ENCODE measurements at places on chromosomes 3 and 15. TPM values are rescaled to one million over a fixed set of nuclear protein-coding genes. Genes with fewer than 3 reads are reported as not detected.

DNA sequence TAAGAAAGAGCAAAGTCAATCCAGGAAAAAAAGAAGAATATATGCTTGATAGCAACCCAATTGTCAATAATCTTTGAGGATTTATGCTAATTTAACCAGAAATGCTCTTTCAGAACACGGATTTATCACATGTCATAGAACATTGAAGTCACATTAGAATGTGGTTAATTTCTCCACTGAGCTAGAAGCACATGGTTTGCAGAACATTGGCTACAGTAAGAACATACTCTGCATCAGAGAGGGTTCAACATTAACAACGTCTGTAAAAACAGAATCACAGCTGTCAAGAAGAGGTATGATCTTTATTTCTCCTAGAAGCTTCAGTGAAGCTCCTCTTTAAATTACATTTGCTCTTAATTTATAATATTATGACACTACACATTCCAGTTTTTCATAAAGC lies 619.7 kb upstream of the AGTR1 start:
- H3K4me3 ChIP-seq, result no peak overlapping the region
- H3K4me1 ChIP-seq, result no peaks in the 10 kb centered on the region

DNA sequence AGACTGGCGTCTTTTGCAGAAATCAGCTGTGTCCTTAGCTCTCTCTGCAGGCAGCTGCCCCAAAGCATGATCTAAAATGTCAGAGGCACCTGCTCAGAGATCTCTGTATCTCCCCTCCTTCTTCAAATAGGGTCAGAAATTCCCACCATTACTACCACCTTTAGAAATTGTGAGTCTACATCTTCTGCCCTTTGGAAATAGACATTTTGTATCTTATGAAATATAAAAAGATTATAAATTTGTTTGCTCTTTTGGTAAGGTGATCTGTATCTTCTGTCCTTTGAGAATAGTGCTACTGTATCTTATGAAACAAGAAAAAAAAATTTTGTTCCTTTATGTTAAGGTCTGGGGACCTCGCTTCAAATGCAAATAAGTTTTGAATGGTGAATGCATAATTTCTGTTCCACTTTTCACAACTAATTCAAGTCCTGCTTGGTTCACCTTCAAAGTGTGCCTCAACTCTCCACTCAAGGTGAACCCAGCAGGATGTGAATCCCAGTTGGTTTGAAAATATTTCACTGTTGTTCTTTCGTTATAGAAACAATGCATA lies 28.3 kb upstream of the GPD1L start:
- H3K4me1 ChIP-seq, result peaks cover 6% of the 10 kb centered on the region
- no peaks in the 10 kb centered on the region for H3K36me3 ChIP-seq
- no peaks in the 10 kb centered on the region for H3K27me3 ChIP-seq
- no peak overlapping the region for H3K4me3 ChIP-seq
- H3K27ac ChIP-seq, result no peak overlapping the region

DNA sequence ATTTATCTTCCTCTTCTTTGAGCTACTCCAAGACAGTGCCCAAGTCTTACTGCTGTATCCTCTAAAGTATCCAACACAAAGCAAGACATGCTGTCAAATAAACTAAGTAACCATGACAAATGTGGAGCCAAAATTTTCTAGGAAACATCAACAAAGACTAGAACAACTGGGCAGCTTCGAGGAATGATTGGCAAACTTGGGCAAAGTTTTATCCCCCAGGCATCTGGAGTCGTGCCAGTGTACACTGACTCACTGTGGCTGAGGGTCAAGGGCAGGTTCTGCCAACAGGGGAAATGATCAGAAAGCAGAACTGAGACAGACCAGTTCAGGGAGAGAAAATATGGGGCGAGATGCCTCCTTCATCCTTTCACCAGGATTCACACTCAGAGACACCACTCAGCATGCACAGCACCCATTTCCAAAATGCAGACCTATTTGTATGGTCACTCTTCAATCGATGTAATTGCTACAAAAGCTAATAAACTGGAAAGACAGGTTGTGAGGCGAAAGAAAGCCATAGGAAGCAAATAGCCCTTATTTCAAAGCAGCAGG lies 65.8 kb downstream of the MB21D2 start:
- peaks cover 29% of the 10 kb centered on the region for H3K4me1 ChIP-seq
- H3K36me3 ChIP-seq, result no peaks in the 10 kb centered on the region
- peak; percentile 81 for DNase-seq

DNA sequence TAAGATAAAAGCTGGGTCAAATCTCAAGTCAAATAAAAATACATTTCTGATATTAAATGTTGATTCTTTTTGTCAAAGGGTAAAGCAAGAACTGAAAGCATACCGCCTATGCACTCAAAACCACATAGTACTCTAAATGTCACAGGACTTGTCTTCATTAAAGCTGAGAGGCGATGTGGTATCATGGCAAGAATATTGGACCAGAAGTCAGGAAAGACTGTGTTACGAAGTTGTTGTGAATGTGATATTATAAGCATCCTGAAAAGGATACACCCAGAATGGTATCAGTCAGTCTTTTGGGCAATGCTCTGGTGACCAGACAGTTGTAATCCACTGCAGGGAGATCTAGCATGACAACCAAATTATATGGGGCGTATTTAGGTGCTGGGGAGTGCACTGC lies 33.8 kb downstream of the TIGIT start:
- H3K27ac ChIP-seq, result no peak overlapping the region
- H3K27me3 ChIP-seq, result no peaks in the 10 kb centered on the region
- H3K4me3 ChIP-seq, result no peak overlapping the region
- H3K4me1 ChIP-seq, result no peaks in the 10 kb centered on the region
- no peak for DNase-seq
- H3K36me3 ChIP-seq, result no peaks in the 10 kb centered on the region

The EFHB gene
- 2.4 TPM for total RNA-seq

The FGF12 gene
- total RNA-seq, result 1.6 TPM

DNA sequence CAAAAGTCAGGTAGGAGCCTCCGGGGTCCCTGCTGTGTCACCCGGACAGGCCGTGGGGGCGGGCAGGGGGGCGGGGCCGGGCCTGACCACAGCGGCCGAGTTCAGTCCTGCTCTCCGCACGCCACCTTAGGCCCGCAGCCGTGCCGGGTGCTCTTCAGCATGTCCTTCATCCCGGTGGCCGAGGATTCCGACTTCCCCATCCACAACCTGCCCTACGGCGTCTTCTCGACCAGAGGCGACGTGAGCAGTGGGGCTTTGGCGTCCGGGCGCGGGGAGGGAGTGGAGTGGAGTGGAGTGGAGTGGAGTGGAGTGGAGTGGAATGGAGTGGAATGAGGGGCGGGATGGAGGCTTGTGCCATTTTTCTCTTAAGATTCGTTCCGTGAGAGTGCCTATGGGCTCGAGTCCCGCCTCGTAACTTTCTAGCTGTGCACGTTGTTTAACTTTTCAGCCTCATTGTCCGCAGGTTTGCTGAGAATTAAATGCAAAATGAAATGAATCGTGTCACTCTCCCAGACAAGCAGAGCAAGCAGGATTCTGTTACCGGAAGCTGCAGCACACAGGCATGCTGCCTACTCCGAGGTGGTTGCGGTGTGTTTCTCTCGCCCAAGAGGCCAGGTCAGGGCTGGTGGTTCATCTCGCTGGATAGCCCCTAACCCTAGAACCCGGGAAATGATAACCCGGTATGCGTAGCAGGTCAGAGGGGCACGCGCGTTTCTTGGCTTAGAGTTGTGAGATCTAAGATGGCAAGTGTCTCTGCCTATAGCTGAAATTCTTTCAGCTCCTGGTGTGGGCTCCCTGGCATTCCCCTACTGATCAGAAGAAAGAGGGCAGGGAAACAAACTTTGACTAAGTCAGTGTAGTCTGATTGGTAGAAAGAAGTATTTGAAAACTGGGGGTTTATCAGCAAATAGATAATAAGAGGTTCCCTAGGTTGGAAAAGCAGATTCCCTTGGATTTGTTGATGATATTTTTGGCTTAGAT lies at the start of gene FAH:
TSS of gene FAH (plus strand) at position 104 of the 981 bp plus-strand sequence. CDS start at position 160, 56 bp downstream.
- H3K4me3 ChIP-seq, result peak within 1 kb of the TSS; percentile 83
- H3K36me3 ChIP-seq, result no peaks in the 10 kb centered on the region
- peaks cover 13% of the 10 kb centered on the region for H3K4me1 ChIP-seq
- no peaks in the 10 kb centered on the region for H3K27me3 ChIP-seq
- H3K27ac ChIP-seq, result peak within 1 kb of the TSS; percentile 81
- DNase-seq, result peak; percentile 87

The CLDN16 gene
- 1.7 TPM for total RNA-seq

The LRRN1 gene
- 1.1 TPM for total RNA-seq

The LDHAL6B gene
- not detected for total RNA-seq

The GOLGA8Q gene
- total RNA-seq, result 2.0 TPM

The FAM227B gene
- total RNA-seq, result 6.0 TPM

DNA sequence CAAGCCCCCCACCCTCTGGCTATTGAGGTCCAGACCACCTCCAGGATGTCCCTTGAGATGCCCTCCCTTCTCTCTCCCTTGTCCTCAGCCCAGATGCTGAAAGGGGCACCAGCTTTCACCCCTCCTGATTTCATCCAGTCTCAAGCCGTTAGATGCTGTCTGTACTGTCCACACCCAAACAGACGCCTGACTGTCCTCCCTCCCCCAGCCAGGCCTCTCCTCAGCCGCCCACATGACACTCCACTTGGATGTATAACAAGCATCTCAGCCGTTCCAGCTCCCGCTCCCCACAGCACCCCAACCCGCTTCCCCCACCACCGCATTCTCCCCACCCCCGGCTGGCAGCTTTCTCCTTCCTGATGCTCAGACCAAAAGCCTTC lies 25.0 kb upstream of the CYP11A1 start:
- no peak overlapping the region for H3K4me3 ChIP-seq
- no peak overlapping the region for H3K27ac ChIP-seq
- no peaks in the 10 kb centered on the region for H3K27me3 ChIP-seq
- H3K36me3 ChIP-seq, result no peaks in the 10 kb centered on the region

GRCh38 chr15:47929138-47929803 lies 191.5 kb upstream of the SLC24A5 start:
- no peaks in the 10 kb centered on the region for H3K36me3 ChIP-seq
- no peak overlapping the region for H3K4me3 ChIP-seq
- H3K4me1 ChIP-seq, result peaks cover 3% of the 10 kb centered on the region
- DNase-seq, result no peak
- H3K27ac ChIP-seq, result no peak overlapping the region
- no peaks in the 10 kb centered on the region for H3K27me3 ChIP-seq

DNA sequence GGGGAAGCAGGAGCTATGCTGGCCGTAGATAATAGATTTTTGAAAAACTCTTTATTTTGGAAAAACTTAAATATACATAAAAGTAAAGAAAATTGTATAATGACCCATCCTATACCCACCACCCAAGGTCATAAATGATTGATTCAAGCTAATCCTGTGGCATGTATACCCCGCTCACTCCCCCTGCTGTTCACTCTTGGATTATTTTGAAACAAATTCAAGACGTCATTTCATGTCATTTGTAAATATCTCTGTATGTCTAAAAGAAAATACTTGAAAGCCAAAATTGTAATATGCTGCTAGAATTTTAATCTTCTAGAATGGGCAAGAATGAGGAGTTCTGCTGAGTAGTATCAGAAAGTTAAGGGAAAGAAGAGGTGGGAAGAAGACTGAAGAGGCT lies 241.7 kb downstream of the FEZF2 start:
- peaks cover 15% of the 10 kb centered on the region for H3K4me1 ChIP-seq
- H3K27ac ChIP-seq, result peak overlapping the region; percentile 33
- no peak for DNase-seq
- no peak overlapping the region for H3K4me3 ChIP-seq

The CCR3 gene
- total RNA-seq, result not detected

The PPM1M gene
- 11.6 TPM for total RNA-seq

GRCh38 chr3:13161021-13161759 lies 88.0 kb upstream of the IQSEC1 start:
- no peak overlapping the region for H3K4me3 ChIP-seq
- no peak for DNase-seq
- H3K4me1 ChIP-seq, result no peaks in the 10 kb centered on the region
- H3K36me3 ChIP-seq, result no peaks in the 10 kb centered on the region
- peaks cover 3% of the 10 kb centered on the region for H3K27me3 ChIP-seq

The DAZL gene
- total RNA-seq, result not detected

GRCh38 chr3:143330296-143330868 lies 210.8 kb downstream of the CHST2 start:
- H3K4me1 ChIP-seq, result peaks cover 11% of the 10 kb centered on the region
- no peak overlapping the region for H3K4me3 ChIP-seq
- H3K36me3 ChIP-seq, result no peaks in the 10 kb centered on the region
- no peaks in the 10 kb centered on the region for H3K27me3 ChIP-seq
- no peak overlapping the region for H3K27ac ChIP-seq

GRCh38 chr3:175041369-175041768 lies 182.2 kb downstream of the NAALADL2 start:
- H3K4me1 ChIP-seq, result no peaks in the 10 kb centered on the region
- H3K4me3 ChIP-seq, result no peak overlapping the region
- no peak overlapping the region for H3K27ac ChIP-seq
- H3K27me3 ChIP-seq, result no peaks in the 10 kb centered on the region
- DNase-seq, result no peak

DNA sequence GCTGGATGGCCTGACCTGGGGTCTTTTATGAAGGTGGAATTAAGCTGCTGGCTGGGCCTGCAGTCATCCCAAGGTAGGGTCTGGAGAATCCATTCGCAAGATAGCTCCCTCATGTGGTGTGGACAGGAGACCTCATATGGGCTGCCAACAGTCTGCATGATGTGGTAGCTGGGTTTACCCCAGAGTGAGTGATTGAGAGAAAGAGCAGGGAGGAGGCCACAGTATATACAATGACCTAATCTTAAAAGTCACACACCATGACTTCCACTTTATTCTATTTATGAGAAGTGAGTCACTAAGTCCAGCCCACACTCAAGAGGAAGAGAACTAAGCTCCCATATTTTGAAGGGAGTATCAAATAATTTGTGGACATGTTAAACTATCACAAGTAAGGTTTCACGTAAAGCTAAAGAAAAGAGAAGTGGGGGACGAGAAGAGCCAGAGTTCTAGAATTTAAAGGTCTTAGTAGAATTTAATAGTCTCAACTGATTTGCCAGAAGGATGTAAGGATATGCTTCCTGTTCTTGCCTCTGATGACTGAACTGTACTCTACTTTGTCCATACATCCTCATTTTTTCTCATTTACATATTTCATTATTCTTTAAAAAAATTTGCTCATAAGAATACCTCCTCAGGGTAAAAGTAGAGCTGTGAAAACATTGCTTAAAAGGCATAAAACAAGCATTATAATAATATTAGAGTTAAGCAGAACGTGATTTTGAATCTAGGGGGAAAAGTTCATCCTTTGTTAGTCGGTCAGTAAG lies 184.4 kb downstream of the PEX5L start:
- no peaks in the 10 kb centered on the region for H3K27me3 ChIP-seq
- H3K4me1 ChIP-seq, result no peaks in the 10 kb centered on the region
- H3K27ac ChIP-seq, result no peak overlapping the region
- H3K36me3 ChIP-seq, result no peaks in the 10 kb centered on the region
- no peak overlapping the region for H3K4me3 ChIP-seq
- no peak for DNase-seq

GRCh38 chr15:58081456-58081855 lies 15.9 kb upstream of the ALDH1A2 start:
- no peak overlapping the region for H3K27ac ChIP-seq
- no peak for DNase-seq
- no peaks in the 10 kb centered on the region for H3K4me1 ChIP-seq
- H3K36me3 ChIP-seq, result no peaks in the 10 kb centered on the region

- DNase-seq, result no peak
- no peaks in the 10 kb centered on the region for H3K27me3 ChIP-seq
- no peak overlapping the region for H3K27ac ChIP-seq
- H3K4me1 ChIP-seq, result no peaks in the 10 kb centered on the region
- no peak overlapping the region for H3K4me3 ChIP-seq
Measured at GRCh38 chr15:84681831-84682230, 23.8 kb upstream of the NMB start.
